ENCODE measurements at places on chromosomes 11 and 22. TPM values are rescaled to one million over a fixed set of nuclear protein-coding genes. Genes with fewer than 3 reads are reported as not detected.

DNA sequence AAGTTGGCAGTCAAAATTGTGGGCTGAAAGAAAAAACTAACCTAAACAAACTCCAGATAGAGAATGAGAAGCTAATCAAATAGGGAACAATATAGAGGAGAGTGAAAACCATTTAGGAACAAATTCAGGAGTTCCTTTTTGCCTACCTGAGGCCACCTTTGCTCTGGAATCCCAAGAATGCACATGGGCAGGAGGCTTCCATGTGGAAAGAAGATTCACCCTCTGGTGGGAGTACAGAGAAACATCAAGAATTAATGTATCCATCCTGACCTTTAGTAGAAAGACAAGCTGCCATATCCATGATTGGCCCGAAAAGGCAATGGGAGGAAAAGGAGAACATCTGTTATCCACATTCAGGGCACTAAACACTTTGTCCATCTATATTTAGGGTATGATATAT is 35.0 kb upstream of the MRGPRX1 start:
- DNase-seq: no peak

The TKFC gene
- 21.2 TPM for total RNA-seq

The TCP11L1 gene
- total RNA-seq: 21.2 TPM

GRCh38 chr11:131910178-131910522 is 539.7 kb downstream of the NTM start:
- no peak for DNase-seq

DNA sequence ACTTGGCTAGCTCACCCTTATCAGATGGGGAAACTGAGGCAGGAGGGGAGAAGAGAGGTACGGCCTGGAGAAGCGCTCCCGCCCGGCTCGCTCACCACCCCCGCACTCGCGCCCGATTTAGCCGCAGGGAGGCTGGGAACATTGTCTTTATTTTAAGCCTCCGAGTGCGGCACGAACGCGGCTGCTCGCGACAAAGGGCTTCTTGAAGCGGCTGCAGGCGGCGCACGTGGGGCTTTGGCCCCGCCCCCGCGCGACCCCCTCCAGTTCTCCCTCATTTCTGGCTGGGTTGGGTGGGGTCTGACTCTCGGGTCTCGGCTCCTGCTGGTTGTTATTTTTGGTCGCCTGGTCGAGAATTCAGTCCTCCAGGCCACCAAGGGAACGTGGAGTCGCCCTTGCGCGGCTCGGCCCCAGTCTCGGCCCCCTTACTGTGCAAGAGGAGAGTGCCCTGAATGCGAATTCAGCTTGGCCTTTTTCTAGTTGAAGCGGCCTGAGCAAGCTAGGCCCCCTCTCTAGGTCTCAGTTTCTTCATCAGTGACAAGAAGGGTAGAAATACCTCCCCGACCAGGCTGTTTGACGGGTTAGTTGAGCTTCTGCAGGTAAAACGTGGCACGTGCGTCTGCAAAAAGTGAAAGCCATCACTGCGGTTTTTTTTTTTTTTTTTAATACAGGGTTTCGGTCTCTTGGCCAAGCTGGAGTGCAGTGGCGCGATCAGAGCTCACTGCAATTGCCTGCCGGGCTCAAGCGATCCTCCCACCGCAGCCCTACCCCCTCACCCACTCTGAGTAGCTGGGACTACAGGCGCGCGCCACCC is 2.6 kb upstream of the CHRM1 start:
- DNase-seq: no peak

GRCh38 chr11:3101921-3102640 is 44.9 kb upstream of the CARS1 start:
- peak; percentile 67 for DNase-seq

- no peak for DNase-seq
Observed at GRCh38 chr11:107020594-107020993, 2.3 kb upstream of the GUCY1A2 start.

DNA sequence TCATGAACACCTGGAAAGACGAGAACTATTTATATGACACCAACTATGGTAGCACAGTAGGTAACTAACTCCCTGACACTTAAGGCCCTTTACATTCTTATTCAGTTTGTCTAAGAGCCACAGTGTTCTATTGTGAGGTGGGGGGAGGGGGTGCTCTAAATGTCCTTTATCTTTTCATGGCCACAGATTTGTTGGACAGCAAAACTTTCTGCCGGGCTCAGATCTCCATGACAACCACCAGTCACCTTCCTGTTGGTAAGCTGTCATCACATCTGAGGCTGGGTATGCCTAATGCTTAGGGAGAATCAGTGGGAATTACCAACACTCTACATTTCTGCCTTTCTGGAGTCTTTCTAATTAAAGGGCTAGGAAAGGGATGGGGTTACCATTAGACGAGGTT is 30.7 kb downstream of the EHF start:
- DNase-seq: no peak

- peak; percentile 30 for DNase-seq
Observed at GRCh38 chr11:134471716-134472455, 59.8 kb upstream of the B3GAT1 start.

GRCh38 chr11:27420722-27421572 is 51.6 kb downstream of the LGR4 start:
- DNase-seq: no peak

- no peak for DNase-seq
Observed at GRCh38 chr11:83282084-83282716, 4.0 kb downstream of the CCDC90B start.

DNA sequence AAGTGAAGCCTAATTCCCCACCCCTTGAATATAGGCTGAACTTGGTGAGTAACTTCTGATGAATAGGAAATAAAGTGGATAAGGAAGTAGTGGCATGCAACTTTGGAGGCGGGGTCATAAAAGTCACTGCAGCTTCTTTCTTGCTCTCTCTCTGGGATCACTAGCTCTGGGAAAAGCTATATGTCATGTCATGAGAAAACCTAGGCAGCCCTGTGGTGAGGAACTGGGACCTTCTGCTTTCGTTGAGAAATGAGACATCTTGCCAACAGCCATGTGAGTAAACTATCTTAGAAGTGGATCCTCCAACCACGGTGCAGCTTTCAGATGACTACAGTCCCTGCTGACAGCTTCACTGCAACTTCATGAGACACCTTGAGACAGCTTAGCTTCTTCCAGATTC is 15.7 kb downstream of the ZNF214 start:
- DNase-seq: no peak

DNA sequence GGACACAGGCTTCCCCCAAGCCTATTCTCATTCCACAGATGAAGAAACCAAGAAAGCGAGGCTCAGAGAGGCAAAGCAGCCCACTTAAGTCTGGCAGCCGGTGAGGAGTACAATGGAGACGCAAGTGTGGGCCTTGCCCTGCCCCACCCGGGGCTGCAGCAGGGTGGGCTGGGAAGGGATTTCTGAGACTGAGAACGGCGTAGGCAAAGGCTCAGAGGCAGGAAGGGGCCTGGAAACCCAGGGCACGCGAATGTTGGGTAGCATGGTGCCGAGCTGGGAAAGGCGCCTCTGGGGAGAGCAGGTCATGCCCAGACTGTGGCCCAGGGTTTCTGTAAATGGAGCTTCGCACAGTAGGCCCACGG is 47.5 kb upstream of the SHISAL1 start:
- DNase-seq: no peak

DNA sequence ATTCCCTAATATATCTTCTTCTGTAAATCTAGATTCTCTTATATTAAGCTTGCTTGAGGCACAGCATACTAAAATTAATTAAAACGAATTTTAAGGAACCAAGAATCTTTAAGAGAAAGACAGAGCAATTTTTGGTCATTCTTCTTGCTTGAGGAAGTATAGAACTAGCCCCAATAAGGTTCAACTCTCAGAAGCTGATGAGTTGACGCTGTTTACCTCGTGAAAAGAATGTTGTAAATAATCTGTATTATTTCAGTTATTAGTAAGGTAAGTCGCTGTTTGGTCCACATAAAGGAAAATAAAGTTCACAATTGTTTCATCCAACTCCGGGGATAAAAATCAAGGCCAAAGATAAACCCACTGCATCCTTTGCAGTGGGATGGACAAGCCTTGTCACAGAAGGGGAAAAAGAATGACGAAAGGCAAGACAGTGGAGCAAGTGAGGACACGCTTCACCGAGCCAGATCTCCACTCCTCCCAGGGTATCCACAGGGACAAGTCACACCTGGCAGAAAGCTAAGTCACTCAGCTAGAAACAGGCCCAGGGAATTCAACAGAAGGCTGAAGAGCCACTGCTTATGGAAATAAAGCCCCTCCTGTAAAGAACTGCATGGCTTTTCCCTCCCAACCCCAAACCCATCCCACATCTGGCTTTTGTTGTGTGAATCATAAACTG is 752 bp downstream of the POU2AF1 start:
- DNase-seq: no peak

GRCh38 chr22:46067159-46068111 is 82.9 kb upstream of the PPARA start:
- peak; percentile 59 for DNase-seq

DNA sequence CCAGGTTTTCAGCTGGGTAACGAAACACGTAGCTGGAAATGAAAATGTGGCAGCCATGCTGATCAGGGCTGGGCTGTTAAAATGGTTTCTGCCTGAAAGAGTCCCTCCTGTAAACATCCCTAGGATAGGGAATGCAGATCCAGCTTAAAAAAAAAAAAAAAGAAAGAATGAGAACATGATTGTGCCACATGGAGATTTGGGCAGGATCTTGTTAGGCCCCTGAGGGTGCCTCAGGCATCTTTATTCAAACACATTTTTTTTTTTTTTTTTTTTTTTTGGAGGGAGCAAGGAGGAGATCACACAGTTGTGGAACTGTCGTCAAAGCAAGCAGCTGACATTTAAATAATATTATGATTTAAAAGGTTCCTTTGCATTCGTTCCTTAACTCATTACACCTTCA is 900.3 kb downstream of the OPCML start:
- no peak for DNase-seq

GRCh38 chr22:32803020-32803737 is 1.7 kb downstream of the TIMP3 start:
- no peak for DNase-seq

GRCh38 chr11:78354408-78355308 is 63.0 kb downstream of the GAB2 start:
- no peak for DNase-seq

- no peak for DNase-seq
Observed at GRCh38 chr11:27401833-27402316, 38.9 kb upstream of the CCDC34 start.

The SCO2 gene
- 9.6 TPM for total RNA-seq

The LDHAL6A gene
- total RNA-seq: not detected

GRCh38 chr11:91310085-91310484 is 914.5 kb upstream of the FAT3 start:
- DNase-seq: no peak

The KCTD14 gene
- 1.4 TPM for total RNA-seq

- no peak for DNase-seq
Observed at GRCh38 chr11:5449432-5449831, 309 bp downstream of the OR51I2 start.

DNA sequence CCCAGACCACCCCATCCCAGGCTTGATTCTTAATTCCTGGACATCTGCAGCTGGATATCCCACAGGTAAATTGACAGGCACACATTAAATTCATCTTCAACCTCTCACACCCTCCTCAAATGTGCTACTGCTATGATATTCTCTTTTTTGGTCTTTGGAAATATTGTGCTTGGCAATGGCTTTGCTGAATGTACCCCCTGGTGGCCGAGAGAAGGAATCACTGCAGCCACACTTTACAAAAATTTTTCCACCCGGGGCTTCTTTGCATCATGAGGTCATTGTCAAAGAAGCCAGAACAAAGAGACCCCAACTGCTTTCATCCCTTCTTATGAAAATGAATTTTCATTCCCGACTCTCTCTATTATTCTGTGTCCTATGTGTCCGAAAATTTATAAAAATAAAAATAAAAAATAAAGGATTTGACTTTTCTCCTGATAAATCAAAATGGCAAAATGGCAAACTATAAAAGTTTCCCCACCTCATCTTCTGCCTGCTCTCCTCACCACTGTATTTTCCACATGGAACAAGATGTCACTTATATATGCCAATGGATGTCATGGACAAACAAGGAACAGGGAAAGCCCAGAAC is 15.0 kb upstream of the CYB5R2 start:
- DNase-seq: no peak

DNA sequence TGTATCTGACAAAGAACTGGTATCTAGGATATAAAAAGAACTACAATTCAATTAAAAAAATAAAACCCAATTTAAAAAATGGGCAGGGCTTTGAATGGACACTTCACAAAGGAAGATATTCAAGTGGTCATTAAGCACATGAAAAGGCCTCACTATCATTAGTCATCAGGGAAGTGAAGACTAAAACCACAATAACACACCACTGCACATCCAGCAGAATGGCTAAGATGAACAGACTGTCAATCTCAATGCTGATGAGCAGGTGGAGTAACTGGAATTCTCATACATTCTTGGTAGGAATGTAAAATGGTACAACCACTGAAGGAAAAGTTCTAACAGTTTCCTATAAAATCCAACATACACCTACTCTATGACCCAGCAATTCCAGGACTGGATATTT is 8.9 kb downstream of the HPS4 start:
- DNase-seq: no peak

Measured in mesenteric fat pad (tissue), 1 donor.